ENCODE measurements at places on chromosomes 13 and 19. TPM values are rescaled to one million over a fixed set of nuclear protein-coding genes. Genes with fewer than 3 reads are reported as not detected.

FPR1 gene
- not detected for total RNA-seq

ZSCAN4 gene
- not detected for total RNA-seq

NCAN gene
- not detected for total RNA-seq

PRTN3 gene
- total RNA-seq: not detected

CAMSAP3 gene
- total RNA-seq: 0.19 TPM

FSTL3 gene
- total RNA-seq: 7.1 TPM

NLRP9 gene
- total RNA-seq: not detected

ZNF93 gene
- total RNA-seq: 6.0 TPM

NBEA gene
- total RNA-seq: 3.6 TPM

NRTN gene
- total RNA-seq: 0.85 TPM

A1BG gene
- total RNA-seq: 12.4 TPM

NPHS1 gene
- total RNA-seq: not detected

LRP3 gene
- total RNA-seq: 12.0 TPM

MUC16 gene
- under 0.01 TPM for total RNA-seq

SIGLEC12 gene
- total RNA-seq: not detected
